Aorta (tissue), 5 donors: ENCODE measurements at places on chromosomes 7 and 10.
A peak's percentile ranks its signal among the peaks of the same experiment; 100 is the strongest.

DNA sequence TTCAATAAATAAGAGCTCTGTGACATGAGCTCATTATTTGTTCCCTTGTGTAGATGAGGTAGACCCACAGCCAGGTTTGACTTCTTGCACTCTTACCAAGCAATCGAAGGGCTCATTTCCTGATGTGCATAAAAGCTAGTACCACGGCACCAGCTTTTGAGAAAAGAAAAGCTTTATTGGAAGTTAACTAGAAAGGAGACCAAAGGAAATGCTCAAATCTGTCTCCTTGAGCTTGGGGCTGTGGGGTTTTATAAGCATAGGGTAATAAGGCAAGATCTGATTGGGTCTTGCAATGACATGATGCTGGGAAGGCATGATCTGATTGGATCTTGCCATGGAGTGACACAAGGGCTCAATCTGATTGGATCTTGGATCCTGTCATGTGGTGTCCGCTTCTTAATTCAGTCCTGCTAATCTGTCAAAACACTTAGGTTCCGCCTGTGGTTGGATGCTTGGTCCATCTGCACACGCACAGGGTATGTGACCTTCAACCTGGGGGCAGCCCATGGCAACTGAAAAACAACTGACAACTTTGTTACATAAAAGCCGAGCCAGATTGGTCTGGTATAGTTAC lies 47.8 kb upstream of the FRMD4A start:
- no peak for DNase-seq

- DNase-seq = no peak
Observed at GRCh38 chr7:120554960-120555571, 282.1 kb downstream of the KCND2 start.

- no peak for DNase-seq
Observed at GRCh38 chr7:27442455-27442854, 199.9 kb downstream of the EVX1 start.

GRCh38 chr7:134473861-134474291 lies 15.0 kb upstream of the AKR1B1 start:
- DNase-seq = no peak

GRCh38 chr10:13722747-13723653 lies 136.2 kb downstream of the PRPF18 start:
- DNase-seq = peak; percentile 24

DNA sequence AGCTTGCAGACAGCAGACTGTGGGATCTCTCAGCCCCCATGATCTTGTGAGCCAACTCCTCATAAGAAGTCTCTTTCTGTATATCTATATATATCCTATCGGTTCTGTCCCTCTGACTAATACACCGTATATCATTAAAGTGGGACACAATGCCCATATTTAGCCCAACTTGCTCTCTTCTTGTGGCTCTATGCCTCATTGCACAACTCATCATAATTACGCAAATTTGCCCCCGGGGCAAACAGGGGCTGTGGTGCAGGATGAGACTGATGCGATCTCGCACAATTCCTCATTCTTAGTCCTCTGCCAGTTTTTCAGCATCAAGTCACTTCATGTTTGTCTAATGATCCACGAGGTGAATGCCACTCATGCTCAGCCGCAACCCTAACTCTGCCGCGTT lies 183.2 kb downstream of the PRPF18 start:
- no peak for DNase-seq

GRCh38 chr7:143322760-143323633 lies 7.1 kb downstream of the CLCN1 start:
- DNase-seq = no peak

- DNase-seq = no peak
Observed at GRCh38 chr7:23468526-23469149, 1.7 kb downstream of the IGF2BP3 start.

GRCh38 chr7:12927635-12928434 lies 240.4 kb downstream of the ARL4A start:
- DNase-seq = no peak

- DNase-seq = peak; percentile 15
Observed at GRCh38 chr7:44222776-44223261, 22.0 kb downstream of the YKT6 start.
